ENCODE measurements at places on chromosomes 6 and 20. TPM values are rescaled to one million over a fixed set of nuclear protein-coding genes. Genes with fewer than 3 reads are reported as not detected.

Gene GRM1
- polyA plus RNA-seq, result 0.20 TPM

Gene CRIP3
- 3.9 TPM for polyA plus RNA-seq

Gene TPD52L1
- 102 TPM for polyA plus RNA-seq

Gene KCNQ5
- polyA plus RNA-seq, result 0.24 TPM

Gene SLC2A10
- polyA plus RNA-seq, result 17.7 TPM

Gene DPPA5
- not detected for polyA plus RNA-seq

Gene PLEKHG1
- polyA plus RNA-seq, result 36.5 TPM

Gene CDC5L
- 43.6 TPM for polyA plus RNA-seq

Gene EYA2
- 0.67 TPM for polyA plus RNA-seq

Gene MYB
- 5.1 TPM for polyA plus RNA-seq
